KG1 (cell line): ENCODE measurements at places on chromosomes 2 and 18.

- no peak for DNase-seq
Observed at GRCh38 chr18:28637897-28638296, 461.0 kb upstream of the CDH2 start.

GRCh38 chr2:135925571-135925970, 49.3 kb upstream of the MCM6 start:
- no peak for DNase-seq

GRCh38 chr2:24912523-24912922, 7.5 kb downstream of the ADCY3 start:
- no peak for DNase-seq

GRCh38 chr2:74860521-74860920, 26.6 kb downstream of the HK2 start:
- no peak for DNase-seq

DNA sequence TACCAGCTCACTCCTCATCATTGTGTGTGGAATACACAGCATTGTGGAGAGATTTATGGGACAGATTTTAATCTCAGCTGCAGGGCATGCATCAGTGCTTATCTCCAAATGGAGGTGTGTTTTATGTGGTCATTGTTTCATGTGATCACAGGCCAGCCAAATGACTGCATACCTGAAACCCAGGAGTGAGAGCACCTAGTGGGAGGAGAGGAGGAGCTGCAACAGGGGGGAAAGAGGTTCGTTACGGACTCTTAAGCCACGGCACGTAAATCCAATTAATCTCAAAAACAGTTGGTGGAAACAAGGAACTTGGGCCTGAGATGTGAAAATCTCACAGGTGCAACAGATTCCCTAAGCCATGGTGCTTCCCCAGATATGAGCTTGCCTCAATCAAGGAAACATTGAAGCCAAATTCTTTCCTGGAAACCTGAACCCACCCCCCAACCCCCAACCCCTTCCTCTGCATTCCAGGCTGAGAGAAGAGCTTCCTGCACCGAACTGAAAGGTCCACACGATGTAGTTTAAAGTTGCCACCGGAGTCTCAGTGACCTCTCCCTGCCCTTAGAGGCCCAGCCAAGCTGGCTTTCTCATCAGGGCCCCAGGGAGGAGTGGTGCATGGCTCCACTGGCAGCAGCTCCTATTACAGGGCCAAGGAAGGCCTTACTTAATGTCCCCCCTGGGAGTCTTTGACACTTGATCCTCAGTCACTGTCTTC, 167.4 kb downstream of the C1D start:
- no peak for DNase-seq
